ENCODE measurements at places on chromosomes 6 and 20. TPM values are rescaled to one million over a fixed set of nuclear protein-coding genes. Genes with fewer than 3 reads are reported as not detected.

DNA sequence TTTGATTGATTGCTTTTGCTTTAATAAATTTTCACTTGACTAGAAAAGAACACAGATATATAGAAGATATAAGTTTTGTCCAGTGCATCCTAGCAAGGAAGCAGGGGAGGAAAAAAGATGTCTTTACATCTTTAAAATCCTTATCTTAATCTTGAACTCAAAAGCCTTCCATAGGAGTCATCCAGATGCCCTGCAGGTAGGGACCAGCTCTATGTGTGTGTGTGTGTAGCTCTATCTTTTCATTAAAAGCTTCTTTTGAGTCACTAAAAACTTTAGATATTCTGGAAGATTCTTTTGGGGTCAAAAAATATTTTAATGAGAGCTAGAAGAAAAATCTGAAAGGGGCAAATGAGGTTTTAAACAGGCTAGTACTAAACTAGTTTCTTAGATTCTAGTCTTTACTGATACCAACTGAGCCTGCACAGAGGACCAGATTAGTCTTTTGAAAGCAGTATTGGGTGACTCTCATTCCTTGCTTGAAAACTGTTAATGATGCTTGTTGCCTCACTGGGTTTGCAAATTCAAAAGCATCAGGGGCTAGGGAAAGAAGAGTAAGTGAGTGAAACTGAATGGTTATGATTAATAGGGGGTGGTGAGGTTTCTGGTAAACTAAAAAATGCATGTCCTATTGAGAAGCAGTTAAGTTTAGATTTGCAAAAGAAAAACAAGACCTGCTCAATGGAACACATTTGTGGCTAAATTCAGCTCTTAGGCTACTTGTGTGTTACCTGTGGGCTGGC, 40.6 kb upstream of the JAG1 start:
- DNase-seq = peak; percentile 47

DNA sequence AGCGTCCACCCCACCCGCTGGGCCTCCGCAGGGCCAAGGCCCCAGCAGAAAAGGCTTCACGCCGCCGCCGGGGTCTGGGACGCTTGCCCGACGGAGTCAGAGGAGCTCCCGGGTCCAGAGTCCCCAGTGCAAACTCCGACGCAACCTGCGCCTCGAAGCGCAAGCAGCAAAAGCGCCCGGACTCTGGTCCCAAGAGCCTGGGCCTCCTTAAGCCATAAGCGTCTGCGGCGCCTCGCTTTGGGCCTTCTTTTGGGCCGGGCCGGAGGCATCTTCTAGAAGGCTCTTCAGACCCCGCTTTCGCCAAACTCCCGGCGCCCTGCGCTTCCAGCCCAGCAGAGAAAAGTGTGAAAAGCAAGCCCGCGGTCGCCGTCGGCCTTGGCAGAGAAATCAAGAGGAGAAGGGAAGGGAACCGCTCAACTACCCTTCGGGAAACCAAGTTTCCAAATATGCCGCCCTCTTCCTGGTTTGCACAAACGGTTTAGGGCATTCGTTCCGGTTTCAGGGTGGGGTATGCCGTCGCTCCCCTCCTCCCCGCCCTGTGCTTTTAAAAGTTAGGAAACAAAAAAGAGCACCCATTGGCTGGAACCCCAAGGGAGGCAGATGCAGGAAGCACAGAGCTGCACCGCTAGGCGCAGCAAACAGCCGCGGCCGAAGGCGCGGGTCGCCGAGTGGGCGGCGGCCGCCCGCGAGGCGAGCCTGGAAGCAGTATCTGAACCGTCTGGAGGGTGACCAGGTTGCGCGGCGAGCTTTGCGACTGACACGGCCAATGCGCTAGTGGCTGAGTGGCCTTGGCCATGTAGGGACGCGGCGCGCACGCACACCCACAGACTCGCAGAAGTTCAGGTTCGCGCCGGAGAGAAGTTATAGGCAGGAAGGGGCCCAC, 1.2 kb downstream of the TBX18 start:
- peak; percentile 44 for DNase-seq

- no peak for DNase-seq
These were observed 3.1 kb downstream of the MAP1LC3A start for GRCh38 chr20:34561661-34562060.

The SLC17A1 gene
- total RNA-seq = not detected

DNA sequence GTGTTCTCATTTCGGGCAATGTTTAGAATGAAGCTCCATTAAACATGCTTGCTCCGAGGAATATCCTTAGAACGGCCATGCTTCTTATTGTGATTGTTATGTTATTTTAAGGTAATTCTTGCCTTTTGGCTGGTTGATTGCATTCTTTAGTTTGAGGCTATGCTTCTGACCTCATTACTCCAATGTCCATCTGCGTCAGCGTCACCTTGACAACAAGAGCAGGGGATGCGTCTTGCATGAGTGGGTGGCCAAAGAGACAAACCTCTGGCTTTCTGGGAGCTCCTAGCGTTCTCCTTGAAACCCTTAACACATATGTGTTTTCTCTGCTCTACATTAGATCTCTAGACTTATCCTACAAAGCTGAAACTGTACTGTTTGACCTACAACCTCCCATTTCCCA, 184.3 kb downstream of the THBS2 start:
- DNase-seq = peak; percentile 84

The IFNGR1 gene
- 42.3 TPM for total RNA-seq

GRCh38 chr20:49964964-49965780, 17.6 kb upstream of the SNAI1 start:
- DNase-seq = no peak

GRCh38 chr20:41393705-41394066, 27.1 kb upstream of the EMILIN3 start:
- no peak for DNase-seq

GRCh38 chr20:29325304-29325640, 1932.2 kb upstream of the DEFB115 start:
- no peak for DNase-seq

- DNase-seq = peak; percentile 45
These were observed 528 bp downstream of the NUDT3 start for GRCh38 chr6:34391786-34392496.

GRCh38 chr6:15916581-15916980, 212.3 kb upstream of the MYLIP start:
- no peak for DNase-seq

DNA sequence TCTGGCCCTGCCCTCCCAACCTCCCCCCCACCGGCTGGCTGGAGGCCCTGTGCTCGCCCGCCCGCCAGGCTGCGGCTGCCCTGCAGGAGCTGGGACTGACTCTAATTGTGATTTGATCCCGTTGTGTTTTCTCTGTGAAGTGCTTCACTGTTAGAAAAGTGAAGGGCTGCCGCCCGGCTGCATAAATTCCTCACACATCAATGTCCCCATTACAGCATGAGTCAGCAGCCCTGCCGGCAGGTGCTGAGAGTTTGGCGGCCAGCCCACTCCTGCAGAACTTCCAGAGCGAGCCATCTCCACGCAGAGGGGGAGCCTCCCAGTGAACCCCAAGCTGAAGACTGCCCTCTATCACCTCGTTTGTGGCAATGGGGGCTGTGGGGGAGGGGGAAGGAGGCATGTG, 137.9 kb downstream of the DLL1 start:
- DNase-seq = peak; percentile 45

Data from astrocyte (in vitro differentiated cells and primary cell).